ENCODE measurements at places on chromosomes 11 and 22.

GRCh38 chr22:47593911-47594311, 831.5 kb downstream of the TBC1D22A start:
- no peak for DNase-seq

- no peak for DNase-seq
Measured at GRCh38 chr22:50452649-50453048, 22.2 kb downstream of the SBF1 start.

DNA sequence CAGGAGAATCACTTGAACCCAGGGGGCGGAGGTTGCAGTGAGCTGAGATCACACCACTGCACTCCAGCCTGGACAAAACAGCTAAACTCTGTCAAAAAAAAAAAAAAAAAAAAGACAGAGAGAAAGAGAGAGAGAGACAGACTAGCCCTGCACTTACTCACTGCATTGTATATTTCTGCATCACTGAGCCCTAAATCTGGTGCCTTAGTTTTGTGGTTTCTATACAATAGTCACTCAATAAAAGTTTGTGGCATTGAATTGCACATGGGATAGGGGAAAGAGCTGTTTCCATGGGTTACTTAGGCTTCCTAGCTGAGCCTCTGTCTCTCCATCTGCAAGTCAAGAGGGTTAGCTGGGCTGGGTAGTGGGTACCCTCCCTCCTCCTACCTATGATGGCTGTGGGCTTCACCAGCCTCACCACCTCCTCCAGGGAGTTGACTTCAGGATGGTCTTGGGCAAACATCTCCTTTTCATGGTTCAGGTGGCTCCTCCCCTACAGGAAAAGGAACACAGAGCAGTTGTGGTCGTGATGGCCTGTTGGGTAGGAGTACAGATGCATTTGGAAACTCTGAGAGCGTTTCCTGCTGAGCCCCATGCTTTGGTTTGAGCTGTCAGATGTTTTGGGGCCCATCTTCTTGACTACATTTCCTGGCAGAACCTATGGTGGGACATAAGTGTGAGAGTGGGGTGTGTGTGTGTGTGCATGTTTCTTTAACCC, 73.2 kb downstream of the CCDC81 start:
- DNase-seq: no peak

DNA sequence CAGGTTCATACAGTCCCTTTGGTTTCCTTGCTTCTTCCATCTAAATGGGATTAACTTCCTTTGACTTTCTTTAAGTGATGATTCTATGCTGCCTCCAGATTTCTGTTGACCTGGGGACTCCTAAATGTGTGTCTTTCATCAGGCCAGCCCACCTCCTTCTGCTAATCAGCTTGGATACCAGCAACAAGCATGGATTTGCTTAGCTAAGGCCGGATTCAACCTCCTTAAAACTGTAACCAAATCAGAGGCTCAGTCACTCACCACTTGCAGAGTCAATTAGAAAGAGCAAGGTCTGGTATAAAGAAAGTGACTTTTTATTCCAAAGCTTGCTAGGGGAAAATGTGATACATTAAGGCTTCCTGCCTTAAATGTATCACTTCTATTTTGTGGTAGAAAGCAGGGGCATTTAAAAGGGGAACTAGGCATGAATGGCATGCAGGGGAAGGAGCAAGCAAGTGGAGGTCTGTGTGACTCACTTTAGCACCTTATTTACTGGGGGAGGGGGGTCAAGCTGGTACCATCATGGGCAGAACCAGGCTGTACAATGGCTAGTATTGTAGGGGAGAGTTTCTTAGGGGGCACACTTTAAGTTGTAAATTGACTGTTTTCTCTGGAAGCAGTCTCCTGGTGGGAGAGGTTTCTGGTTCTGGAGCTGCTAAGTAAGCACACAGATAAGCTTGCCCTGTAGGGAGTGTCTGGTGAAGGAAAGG, 239.0 kb upstream of the PDGFD start:
- DNase-seq: no peak

- no peak for DNase-seq
Measured at GRCh38 chr22:27650572-27650971, 151.0 kb downstream of the MN1 start.

GRCh38 chr11:76327756-76328388, 53.1 kb downstream of the THAP12 start:
- DNase-seq: no peak

GRCh38 chr11:43879789-43880639, 617 bp upstream of the ALKBH3 start:
- no peak for DNase-seq

DNA sequence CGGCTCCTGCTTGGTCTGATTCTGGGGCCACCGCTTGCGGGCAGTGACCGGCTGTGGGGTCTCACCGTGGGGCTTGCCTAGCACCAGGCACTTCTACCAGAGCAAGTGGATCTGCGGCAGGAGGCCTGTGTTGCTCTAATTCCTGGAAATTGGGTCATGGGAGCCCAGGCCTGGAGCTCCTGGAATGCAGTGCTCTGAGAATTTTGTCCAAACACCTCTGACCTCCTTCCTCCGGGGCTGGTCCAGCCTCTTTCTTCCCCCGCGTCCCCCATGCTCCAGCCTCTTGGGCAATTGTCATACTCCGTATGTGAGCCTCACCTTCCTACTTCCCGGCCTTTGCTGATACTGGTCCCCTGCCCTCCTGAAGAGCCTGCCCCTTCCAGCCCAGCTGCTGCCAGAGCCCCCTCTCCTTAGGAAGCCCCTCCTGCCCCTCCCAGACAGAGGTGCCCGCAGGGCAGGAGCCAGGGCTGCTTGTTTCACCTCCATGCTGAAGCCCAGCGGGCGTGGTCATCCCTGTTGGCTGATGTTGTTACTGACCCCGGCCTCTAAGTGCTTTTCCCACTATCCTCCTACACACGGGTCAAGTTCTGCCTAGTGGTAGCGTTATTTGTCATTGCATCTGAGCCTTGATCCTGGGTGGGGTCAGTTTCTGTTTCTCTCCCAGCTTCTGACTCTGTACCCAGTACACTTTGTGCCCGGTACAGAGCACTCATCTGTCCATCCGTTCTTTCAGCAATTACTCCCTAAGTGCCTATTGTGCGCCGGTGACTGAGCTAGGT, 9.6 kb downstream of the MGAT3 start:
- DNase-seq: no peak

DNA sequence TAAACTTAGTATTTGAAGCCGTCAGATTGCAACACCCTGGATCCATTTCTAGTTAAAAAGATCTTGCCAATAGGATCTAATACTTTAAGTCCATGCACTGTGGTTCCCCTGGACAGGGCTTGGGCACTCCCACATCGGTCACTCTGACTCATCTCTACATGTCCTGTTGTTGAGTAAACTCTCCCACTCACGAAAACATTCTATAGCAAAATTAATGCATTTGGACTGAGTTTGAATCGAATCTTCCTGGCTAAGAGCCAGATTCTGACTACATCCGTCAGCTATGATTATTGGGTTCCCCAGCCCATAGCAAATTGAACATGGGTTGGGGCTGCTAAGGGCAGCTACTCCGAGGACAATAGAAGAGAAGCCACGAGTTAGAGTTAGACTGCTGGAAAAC, 182.1 kb upstream of the SORL1-AS1 start:
- DNase-seq: peak; percentile 71

DNA sequence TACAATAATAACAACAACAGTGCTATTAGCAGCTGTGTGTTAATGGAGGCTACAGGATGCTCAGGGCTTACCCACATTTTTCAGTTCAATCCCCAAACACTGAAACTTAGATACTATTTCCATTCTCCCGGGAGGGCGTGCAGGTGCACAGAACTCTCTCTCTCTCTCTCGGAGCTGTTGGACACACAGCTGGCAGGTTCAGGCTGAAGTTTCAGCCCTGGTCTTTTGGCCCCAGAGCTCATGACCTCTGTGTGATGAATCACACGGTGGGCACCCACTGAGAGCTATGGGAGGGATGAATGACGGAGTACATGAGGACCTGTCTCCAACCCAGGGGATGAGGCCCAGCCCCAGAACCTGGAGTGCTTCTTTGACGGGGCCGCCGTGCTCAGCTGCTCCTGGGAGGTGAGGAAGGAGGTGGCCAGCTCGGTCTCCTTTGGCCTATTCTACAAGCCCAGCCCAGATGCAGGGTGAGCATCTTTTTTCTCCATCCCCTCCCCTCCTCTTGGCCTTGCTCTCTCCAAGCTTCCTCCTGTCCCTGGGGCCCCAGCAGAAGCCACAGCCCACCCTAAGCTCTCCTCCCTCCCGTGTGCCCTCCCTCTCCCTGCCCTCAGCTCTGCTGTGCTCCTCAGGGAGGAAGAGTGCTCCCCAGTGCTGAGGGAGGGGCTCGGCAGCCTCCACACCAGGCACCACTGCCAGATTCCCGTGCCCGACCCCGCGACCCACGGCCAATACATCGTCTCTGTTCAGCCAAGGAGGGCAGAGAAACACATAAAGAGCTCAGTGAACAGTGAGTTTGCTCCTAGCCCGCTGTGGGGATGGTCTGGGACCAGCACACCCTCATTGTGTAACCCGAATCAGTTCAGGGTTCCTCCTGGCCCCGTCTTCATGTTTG, 16.9 kb downstream of the CSF2RB start:
- DNase-seq: no peak

DNA sequence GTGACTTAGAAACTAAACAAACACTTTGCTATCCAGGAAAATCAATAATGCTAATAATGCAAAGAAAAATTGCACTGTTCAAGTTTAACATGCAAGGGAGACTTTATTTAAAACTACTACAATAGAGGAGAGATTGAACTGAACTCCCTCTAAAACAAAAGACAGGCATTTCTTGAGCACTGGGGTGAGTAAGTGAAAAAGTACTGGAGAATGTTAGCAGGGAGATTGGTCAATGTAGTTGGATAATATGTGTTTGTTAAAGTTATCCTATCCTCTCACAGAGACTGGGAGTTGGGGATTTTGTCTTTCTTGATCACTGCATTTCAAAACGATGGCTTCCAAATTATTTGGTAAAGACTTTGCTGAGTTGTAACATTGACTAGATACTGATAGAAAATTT, 77.6 kb downstream of the LUZP2 start:
- no peak for DNase-seq

DNA sequence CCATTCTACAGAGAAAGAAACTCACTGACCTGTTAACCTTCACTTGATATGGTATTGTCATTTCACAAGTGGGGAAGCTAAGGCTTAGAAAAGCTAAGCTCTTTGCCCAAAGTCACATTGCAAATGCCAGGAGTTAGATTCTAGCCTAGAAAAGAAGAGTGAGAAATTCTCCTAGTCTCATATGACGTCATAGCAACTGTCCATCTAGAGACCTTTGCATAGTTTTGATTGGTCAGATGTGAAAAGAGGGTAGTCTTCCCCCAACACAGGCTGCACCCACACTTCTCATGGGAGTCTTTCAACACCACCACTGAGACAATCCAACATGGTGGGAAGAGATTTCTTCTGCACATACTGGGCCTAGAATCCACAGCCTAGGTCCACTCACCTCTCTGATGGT, 197.9 kb downstream of the NTM start:
- DNase-seq: no peak

DNA sequence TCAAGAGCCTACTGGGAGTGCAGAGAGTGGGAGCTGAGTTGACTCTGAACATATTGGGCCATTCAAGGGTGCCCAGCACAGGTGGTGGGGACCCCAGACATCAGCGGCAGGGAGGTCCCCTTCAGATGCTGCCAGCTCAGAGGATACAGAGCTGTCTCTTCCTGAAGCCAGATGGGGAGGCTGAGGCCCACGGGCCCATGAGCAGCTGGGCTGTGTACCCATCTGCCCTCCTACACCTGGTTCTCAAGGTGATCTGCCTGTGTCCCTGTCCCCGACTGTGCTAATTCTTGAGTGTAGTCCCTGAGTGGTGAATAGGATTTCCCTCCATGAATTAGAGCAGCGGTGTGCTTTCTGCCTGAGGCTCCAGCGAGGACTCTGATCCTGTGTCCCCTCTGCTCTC, 76.3 kb downstream of the MICAL2 start:
- DNase-seq: no peak

DNA sequence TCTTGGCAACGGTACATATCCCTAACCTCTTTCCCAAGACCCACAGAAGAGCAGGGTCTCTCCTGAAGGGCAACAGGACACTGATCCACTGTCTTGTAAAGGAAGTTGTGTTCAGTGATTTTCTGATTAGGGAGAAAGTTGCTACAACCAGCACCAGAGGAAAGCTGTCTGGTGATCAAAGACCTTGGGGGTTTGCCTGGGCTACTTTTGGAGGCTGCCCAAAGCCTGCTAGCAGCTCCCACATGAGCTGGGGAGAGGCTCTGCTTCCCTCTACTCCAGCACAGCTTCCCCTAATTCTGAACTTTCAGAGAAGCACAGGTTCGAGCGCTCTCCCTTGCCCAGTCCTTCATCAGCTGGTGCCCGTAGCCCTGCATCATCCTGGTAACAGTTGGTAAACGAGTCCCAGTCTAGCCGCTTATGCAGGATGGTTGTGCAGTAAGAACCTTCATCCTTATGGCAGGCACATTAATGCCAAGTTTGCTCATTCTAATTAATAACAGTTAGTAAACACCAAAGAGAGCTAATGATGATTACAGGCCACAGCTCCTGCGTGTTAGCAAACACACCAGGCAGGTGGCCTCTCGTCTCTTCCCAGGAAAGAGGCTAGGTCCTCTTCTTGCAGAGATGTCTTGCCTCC, 173.1 kb downstream of the NTM start:
- no peak for DNase-seq

- no peak for DNase-seq
Measured at GRCh38 chr11:64342869-64343745, 3.1 kb downstream of the CCDC88B start.

DNA sequence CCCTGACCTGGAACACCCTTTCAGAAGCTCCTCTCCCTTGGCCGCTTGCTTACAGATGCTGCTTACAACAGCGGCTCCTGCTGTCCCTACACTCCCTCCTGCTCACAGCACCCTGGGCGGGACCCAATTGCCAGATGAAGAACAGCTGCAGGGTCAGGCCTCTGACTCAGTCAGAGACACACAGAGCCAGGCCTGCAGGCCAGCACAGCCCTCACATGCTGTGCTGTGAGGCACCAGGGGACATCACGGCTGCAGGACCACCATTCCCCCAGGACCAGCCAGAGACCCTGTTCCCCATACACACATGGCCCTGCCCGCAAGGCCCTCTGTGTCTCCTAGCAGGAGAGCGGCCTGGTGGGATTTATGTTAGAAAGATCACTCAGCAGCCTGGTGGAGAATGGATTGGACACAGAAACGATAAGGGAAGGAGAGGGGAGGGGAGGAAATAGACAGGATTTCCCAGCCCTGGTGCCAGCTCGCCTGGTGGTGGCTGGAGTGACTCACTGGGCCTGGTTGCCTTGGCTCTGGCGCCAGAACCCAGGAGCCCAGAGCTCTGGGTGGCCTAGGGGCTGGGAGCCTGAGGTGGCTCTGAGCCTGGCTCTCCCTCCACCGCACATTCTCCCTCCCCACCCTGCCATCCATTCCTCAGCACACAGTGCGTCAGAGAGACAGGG, 6.7 kb downstream of the CAPN5 start:
- DNase-seq: peak; percentile 94

DNA sequence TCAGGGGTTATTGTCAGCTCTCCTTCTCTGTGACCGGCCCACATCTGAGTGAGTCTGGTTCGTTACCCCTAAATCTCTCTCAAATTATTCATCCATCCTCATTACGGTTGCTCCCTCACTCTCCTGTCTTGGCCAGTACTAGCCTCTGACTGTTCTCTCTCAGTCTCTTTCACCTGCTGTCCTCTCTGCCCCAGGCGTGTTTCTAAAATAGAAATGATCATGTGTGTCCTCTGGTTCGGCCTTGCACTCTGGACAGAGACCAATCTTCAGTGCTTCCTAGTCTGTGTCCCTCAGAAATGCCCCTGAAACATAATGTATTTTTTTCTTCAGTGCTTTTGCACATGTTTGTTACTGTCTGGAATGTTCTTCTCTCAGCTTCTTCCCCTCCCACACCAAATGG, 4.9 kb downstream of the PSMD13 start:
- DNase-seq: no peak

Data from GM04504 (cell line).